ENCODE measurements at places on chromosomes 12 and 14.

- no peak for DNase-seq
These were observed 118.8 kb downstream of the TPH2 start for GRCh38 chr12:72057330-72057914.

GRCh38 chr12:24591079-24591626 lies 357.7 kb downstream of the BCAT1 start:
- DNase-seq, result no peak

GRCh38 chr14:49703965-49704364 lies 11.0 kb downstream of the KLHDC1 start:
- DNase-seq, result peak; percentile 53

GRCh38 chr12:122793685-122794106 lies 19.3 kb downstream of the CCDC62 start:
- peak; percentile 41 for DNase-seq

- no peak for DNase-seq
These were observed 872 bp downstream of the FAM177A1 start for GRCh38 chr14:35046751-35047536.

GRCh38 chr12:72738811-72739210 lies 466.6 kb downstream of the TRHDE start:
- no peak for DNase-seq

GRCh38 chr14:64944041-64944440 lies 1.5 kb upstream of the GPX2 start:
- DNase-seq, result no peak

DNA sequence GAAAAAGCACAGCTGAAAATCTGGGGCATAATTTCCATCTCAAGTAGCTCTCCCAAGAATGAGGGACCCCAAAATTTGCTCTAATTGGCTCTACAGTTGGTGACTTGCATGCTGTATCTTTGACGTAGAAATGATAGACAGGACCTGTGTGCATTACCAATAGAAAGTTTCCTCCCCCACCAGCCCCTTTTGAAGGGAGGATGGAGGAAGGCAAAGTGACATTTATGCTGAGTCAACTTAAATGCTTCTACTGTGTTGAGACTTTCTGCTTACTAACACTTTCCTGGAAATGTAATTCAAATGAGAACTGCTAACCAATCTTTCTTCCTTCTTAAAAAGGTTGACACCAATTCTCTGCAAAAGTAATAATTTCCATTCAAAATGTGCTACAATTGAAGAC lies 31.9 kb downstream of the TSPAN8 start:
- no peak for DNase-seq

- DNase-seq, result peak; percentile 65
These were observed 101.2 kb upstream of the NCOR2 start for GRCh38 chr12:124668602-124669001.

Measured in MV-4-11 (cell line).